Stimulated activated CD8-positive, alpha-beta memory T cell treated with anti-CD3 and anti-CD28 coated beads, Interleukin-4, amount 100 ng/mL, for 4 hours (primary cell): ENCODE measurements at places on chromosomes 2 and 18.

- DNase-seq, result no peak
Observed at GRCh38 chr18:58843688-58844035, 21.0 kb upstream of the ZNF532 start.

DNA sequence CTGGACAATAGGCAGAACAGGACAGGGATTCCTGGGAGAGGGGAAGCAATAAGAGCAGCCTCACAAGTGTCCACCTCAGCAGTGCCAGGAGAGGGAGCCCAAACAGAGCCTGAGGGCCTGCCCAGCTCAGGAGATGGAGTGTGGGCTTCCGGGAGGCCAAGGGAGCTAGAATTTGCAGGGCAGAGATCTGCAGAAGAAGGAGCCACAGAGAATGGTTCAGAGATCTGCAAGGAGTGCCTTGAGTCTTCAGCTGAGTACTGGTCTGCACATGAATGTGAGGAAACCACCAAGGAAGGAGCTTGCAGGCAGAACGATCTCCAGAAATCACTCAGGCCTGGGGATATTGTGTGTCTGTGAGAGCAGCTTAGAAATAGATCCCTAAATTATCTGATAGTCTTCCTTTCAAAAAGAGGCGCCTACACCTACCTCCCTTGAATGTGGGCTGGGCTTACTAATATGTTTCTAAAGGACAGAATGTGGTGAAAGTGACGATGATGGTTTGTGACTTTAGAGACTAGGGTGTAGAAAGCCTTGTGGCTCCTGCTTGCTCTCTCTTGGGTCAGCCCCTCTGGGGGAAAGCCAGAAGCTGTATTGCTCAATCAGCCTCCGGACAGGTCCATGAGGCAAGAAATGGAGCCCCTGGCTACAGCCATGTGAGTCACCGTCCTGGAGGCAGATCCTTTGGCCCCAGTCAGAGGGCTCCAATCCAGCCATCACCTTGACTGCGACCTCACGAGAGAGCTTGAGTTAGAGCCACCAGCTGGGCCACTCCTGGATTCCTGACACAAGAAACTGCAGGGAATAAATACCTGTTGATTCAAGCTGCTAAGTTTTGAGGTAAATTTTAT, 7.6 kb upstream of the LPIN1 start:
- DNase-seq, result no peak

DNA sequence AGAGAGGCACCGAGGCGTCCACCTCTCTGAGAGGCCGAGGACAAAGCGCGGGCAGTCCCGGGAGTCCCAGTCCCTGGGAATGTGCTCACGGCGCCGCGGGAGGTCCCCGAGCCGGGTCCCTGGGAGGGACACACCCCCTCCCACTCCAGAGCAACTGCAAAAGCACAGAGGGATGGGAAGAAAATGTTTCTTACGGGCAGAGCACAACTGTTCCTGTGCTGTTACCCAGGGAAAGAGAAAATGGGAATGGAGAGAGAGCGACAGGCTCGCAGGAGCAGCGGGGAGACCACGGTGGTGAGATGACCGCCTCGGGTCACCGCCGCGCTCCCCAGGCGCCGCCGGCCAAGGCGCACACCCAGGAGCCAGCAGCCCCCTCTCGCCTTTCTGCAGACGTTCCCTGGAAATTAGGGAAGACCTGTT, 1.2 kb upstream of the BCL11A start:
- DNase-seq, result no peak

GRCh38 chr2:81658227-81658626, 1353.7 kb upstream of the LRRTM1 start:
- no peak for DNase-seq

DNA sequence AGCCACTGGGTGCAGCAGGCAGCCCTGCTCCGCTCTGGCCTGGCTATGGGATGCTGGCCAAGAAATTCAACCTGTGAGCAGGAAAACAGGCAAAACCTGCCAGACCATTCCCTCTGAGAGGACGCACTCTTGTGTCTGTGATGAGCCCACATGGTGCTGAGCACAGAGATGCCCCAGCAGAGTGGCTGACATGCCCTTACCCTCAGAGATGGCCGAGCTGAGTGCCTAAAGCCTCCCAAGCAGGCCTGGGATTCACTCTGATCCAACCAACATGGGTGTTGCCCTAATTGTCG, 34.3 kb upstream of the TAF1B start:
- no peak for DNase-seq

GRCh38 chr18:2402084-2402483, 169.2 kb downstream of the METTL4 start:
- DNase-seq, result no peak

DNA sequence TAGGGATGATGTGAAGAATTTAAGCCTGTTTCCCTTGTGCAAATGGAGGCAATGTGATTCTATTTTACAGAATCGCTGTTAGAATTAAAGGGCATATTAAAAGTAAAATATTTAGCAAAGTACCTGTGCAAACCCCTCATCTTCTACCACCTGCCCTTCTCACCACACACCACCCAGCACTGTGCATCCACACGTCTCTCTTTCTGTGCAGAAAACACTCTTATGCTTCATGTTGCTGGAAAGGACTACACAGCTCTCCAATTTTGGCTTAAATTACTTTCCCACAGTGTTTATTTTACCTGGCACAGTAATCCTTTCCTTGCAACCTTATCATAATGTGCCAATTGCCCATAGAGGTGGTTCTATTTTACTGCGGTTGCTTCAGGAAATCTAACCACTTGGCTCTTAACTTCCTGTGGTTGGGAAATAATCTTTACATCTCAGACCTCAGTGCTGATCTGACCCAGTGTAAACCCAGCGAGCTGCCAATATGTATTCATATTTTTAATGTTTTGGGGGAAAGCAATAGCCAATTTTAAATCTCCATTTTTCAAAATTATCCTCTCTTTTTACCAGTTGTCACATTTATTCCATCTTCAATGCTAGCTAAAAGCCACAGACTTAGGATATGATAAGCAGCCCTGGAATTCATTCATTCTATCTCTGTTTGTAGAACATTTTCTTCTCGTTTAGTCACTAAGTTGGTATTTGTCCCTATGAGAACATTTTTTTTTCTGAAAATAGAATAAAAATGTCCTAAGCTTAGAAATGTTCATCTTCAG, 250.9 kb downstream of the DSEL start:
- no peak for DNase-seq
